ENCODE measurements at places on chromosomes 7 and 10.

- no peak for DNase-seq
Measured at GRCh38 chr10:114024876-114025610, 18.6 kb upstream of the ADRB1 start.

DNA sequence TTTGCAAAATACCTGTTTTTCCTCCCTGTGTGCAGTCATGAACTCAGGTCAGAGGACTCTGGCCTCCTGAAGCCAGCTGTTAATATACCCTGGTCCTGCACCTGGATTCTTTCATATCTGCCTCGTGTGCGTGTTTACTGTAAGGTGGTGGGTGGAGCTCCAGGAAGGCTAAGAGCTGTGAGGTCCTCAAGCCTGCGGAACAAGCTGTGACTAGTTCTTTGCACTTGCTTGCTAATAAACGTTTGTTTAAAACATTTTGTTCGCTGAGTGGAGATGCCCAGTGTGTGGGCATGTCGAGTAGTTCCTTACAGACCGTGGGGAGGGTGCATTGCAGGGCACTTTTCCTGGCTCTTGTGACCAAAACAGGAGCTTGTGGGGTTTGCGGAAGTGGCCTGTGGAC, 139.0 kb downstream of the DOCK1 start:
- DNase-seq, result no peak

- peak; percentile 25 for DNase-seq
Measured at GRCh38 chr10:17115683-17116082, 13.9 kb downstream of the CUBN start.

DNA sequence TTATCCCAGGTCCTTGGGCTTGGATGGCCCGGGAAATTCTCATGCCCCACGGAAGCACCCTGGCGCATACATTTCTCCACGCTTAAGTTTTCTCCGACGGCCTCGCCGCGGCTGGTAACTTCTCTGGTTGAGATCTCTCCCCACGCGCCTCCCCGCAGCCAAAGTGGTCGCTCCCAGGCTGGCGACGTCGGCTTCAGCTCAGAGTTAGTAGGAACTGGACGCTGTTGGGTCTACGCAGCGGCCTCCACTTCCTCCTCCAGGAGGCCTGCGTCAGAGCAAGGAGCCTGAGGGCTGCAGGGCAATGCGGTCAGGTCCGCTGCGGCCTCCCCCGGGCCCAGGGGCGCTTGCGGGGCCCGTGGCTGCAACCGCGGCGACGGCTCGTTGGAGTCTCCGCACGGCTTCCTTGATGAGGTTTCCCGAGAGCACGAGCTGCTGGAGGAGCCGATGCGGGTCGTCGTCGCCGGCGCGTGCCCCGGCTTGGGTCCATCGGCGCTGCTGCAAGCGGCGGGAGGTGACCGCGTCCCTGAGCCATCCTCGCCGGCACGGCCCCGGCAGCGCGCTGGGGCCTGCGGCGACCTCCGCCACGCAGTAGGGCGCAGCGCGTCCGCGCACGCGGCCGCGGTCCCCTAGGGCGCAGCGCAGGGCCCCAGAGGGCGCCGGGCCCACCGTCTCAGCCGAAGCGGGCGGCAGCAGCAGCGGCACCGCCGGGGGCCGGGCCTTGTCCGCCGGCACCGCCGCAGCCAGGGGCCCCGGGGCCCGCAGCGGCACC, 744 bp downstream of the FRAT2 start:
- no peak for DNase-seq

- no peak for DNase-seq
Measured at GRCh38 chr7:139118805-139119485, 9.4 kb upstream of the ZC3HAV1 start.

DNA sequence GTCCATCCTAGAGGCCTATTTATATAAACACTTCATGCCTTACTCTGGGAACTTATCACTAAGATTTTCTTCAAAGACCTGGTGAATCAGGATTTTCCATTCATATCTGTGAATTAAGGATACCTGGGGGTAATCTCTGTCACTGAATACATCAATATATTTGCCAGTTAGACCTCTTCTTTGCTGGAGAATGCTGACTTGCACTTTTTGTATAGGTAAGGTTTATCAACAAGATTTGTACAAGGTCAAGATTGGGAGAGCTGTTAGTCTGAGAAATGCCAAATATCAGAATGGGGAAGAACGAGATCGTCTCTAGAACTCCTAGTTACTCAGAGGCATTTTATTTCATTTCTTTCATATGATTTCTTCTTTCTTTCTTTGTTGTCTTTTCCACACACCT, 1060.0 kb downstream of the NRG3 start:
- DNase-seq, result no peak

DNA sequence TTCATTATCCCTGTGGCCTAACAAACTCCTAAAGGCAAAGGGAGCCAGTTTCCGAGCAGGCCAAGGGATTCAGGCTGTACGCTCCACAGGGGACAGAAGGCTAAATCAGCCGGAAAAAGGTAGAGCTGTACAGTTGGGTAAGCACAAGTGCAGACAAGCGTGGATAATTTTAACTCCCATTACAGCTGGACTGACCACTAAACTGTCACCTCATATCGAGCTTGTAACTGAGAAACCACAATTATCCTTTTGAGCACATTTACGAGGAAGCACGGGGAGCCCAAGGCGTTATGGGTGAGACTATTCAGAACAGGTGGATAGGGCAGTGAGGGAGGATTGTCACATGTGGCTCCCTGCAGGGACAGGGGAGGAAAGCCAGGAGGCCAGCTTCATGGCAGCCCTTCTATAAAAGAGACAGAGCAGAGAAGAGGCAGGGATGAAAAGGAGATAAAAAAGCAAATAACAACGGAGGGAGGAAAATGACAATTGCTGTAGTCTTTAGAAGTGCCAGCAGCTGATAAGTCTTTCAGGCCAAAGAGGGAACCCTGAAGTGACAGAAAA, 288.0 kb downstream of the FGFR2 start:
- no peak for DNase-seq

DNA sequence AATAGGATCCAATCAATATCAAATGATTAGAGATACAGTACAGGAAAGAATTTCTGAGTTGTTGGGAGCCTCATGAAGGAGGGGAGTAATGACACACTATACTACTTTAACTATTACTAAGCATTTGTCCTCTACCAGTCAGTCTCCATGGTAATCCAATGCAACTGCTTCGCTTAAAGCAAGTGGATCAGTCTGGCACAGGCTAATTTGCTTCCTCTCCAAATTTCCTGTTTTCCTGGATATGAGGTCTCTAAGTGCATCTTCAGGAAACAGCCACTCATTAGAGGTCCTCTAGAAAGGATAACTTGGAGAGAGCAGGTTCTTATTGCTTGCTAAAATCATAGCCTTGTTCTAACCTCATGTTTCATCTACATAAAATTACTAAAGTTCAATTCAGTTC, 8.4 kb upstream of the SEPTIN7 start:
- DNase-seq, result no peak

DNA sequence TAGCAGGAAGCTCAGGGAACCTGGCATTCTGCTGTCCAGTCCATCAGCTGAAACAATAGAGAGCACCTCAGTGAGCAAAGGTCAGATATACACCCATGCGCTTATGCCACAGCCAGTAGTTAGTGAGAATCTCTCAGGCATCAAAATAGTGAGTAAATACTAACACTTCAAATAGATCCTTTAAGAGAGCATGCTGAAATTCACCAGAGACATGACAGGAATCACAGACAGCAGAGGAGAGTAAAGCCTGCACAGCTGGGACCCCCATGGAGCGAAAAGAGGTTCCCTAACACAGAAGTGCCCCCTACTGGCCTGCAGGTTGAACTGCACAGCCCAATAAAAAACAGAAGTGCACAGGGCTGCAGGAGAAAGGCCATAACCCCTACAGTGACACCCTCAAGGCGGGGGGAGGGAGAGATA, 57.6 kb upstream of the ANTXRL start:
- DNase-seq, result no peak

GRCh38 chr10:91409069-91409868, 875 bp upstream of the HECTD2 start:
- DNase-seq, result peak; percentile 87

DNA sequence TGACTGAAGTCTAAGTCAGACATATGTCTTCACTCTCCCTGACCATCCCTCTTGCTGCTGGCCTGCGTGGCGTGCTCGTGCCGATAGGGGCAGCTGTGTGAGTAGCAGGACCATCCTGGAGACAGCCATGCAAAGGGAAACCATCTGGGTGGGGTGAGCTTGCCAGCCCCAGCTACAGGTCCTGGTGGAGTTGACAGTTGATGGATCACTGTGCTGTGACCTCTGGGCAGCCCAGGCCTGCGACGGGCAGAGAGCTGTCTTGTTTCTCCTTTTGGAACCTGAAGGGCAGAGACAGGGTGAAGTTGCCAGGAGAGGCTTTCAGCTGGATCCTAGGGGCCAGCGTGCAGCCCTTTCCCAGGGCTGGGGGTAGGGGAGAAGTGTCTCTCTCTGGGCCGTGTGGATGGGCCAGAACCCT, 44.7 kb downstream of the GRK5 start:
- DNase-seq, result no peak

DNA sequence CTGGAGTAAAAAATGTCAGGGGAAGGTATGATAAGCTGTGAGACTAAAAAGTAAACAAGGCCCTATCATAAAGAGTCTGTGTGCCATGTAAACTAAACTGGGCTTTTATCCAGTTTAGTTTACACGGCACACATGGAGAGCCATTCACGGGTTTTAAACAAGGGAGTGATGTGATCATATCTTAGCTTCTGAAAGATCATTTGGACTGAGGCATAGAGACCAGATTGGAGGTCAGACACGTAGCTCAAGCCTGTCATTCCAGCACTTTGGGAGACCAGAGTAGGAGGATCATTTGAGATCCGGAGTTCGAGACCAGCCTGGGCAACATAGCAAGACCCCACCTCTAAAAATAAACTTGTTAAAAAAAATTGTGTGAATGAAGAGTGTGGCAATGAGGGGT, 50.1 kb downstream of the SKIDA1 start:
- DNase-seq, result no peak

GRCh38 chr7:30068117-30068516, 39.9 kb downstream of the PLEKHA8 start:
- no peak for DNase-seq

DNA sequence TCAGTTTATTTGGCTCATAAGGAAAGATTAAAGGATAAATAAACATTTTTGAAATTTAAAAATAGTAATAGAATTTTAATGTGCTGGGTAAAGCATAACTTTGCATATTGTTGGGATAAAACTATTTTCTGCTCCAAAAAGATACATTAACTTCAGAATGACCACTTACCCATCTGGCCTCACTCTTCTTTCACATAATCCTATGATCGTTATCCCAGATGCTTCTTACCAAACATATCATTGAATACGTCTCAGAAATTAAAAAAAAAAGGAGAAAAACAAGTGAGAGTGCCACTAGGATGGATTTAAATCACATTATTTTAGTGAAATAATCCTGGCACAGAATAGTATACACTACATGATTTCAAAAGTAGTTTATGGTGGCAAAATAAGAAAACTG, 677.5 kb upstream of the ZWINT start:
- DNase-seq, result no peak

DNA sequence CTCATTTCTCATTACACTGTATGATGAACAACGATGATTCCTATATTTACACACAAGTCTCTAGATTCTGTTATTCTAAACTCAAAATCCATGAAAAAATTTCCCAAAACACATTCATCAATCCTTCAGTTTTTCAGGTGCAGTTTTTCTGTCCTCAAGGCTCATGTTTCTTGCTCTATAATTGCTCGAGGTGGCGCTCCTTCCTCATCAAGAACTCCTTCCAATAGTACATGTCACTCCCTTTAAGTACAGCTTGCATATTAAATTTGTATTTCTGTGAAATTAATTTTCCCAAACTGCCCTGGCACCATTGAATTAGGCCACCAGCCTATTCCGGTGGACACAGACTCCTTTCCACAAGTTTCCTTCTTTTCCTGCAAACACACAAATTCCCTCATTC, 188.7 kb upstream of the MINDY3 start:
- DNase-seq, result no peak

DNA sequence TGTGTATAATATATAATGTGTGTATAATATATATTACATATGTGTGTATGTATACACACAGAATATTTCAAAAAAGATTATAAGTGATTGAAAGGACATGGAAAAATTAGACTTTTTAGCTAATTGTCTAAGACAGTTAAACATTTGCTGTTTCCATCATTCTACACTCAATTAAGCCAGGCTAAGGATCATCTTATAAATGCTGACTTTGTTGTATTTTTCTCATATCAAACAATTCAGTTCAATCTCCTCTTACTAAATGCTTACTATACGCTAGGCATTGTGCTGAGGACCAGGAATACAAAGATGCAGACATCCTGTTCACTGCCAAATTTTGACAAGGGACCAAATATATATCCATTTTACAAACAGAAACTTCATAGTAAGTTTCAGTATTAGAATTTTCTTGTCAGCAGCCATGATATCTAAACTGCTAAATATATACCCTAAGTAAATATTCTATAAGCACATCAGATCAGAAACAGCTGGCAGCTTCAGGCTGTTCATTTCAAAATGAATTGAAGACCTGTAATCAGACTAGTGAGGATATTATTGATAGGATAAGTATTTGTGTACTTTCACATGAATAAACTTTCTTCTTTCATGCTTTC, 10.3 kb upstream of the LRRN3 start:
- no peak for DNase-seq

DNA sequence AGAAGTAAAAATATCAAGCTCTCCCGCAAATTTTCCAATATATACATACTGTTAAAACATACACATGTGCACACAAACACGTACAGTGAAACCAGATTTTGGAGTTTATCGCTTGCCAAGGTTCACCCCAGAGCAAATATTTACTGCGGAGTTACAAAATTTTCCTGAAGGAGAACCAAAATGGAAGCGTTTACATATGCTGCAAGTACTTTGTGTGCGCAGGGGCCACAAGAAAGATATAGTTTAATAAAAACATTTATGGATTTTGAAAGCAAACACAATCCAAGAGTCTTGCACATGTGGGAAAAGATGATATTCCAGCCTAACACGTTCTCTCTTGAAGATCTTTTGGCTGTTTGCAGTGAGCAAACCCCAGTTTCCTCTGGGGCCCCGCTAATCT, 301.3 kb upstream of the NFE2L3 start:
- no peak for DNase-seq

- DNase-seq, result no peak
Measured at GRCh38 chr7:30200591-30200990, 65.8 kb downstream of the MTURN start.

- no peak for DNase-seq
Measured at GRCh38 chr7:112584290-112584689, 103.5 kb downstream of the LSMEM1 start.

DNA sequence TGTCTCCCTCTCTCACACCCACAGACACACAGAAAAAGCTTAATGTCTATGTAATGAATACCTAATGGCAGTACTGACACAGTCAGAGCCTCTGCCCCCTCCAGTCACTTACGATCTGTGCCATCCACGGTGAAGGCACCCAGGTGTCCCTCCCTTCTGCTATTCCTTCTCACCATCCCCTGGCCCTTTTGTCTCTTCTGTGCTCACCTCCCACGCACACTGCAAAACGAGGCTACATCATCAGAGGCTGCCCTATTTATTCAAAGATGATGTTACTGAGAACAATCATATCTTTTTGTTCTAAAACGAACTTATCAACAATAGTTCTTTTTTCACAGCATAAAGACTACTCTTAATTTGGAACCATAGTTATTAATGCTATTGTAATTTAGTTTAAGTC, 246.9 kb upstream of the MKLN1 start:
- no peak for DNase-seq

- peak; percentile 74 for DNase-seq
Measured at GRCh38 chr7:45921699-45922519, 837 bp upstream of the IGFBP3 start.

Data from H54 (cell line).